ENCODE measurements at places on chromosomes 11 and 22.

GRCh38 chr11:75273411-75274391 lies 33.1 kb downstream of the TPBGL start:
- DNase-seq = no peak

DNA sequence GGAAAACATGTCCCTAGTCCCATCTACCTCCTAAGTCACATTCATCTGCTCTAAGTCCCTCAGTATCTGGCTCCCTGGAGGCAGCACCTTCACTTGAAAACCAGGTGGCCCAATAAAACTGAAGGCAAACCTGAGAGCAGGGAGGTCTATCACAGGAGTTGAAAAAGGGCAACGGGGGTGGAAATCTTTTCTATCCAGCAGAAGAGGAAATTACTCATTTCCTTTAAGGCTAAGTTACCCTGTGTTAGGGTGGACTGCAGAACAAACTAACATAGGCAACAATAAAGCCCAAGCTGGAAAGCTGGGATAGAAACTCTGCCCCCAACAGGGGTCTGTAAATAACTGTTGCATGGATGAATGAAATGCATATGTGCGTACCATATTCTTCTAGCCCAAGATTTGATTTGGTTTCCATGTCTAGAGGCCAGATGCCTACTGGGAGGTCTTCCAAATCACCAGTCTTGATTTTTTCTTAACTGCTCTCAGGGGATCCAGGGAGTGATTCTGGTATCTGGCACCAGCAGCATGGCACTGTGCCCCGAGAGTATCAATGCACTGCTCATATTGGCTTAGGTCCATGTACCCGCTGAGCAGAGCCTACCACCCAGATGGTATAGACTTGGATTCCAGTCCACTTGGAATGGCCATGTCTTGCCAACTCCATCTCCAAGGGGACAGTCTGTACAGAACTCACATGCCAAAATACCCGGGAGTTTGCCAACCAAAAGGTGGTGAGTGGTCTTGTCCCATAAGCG lies 350.0 kb upstream of the NCAM1 start:
- DNase-seq = no peak

DNA sequence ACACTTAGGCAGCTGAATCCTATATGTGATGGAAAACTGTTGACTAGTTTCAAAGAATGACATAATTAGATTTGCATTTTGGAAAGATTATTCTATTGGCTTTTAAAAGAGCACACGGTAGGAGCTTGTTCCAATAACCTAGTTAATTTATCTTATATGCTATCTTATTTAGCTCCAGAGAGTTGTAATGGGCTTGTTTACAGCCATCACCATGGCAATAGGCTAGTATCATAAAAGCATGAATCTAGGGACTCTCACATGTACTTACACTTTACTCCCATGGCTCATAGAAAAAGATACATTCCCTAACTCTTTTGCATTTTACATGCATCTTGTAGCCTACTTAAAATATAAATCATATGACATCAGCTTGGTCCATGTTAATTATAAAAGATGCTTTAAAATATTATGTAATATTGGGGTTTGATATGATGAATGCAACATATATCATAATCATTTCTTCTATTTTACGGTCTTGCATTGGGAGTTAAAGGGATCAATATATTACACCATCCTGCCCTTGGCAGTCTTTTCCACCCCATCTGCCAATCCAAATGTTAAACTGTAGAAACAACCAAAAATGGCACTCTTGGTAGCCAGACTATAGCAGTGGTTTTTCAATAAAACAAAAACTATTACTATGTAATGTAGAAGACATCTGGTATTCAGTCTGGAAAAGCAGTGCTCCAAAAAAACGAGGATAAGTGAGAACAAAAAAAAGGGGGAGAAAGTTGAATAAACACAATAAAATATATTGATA lies 2254.0 kb downstream of the LRRC4C start:
- no peak for DNase-seq

DNA sequence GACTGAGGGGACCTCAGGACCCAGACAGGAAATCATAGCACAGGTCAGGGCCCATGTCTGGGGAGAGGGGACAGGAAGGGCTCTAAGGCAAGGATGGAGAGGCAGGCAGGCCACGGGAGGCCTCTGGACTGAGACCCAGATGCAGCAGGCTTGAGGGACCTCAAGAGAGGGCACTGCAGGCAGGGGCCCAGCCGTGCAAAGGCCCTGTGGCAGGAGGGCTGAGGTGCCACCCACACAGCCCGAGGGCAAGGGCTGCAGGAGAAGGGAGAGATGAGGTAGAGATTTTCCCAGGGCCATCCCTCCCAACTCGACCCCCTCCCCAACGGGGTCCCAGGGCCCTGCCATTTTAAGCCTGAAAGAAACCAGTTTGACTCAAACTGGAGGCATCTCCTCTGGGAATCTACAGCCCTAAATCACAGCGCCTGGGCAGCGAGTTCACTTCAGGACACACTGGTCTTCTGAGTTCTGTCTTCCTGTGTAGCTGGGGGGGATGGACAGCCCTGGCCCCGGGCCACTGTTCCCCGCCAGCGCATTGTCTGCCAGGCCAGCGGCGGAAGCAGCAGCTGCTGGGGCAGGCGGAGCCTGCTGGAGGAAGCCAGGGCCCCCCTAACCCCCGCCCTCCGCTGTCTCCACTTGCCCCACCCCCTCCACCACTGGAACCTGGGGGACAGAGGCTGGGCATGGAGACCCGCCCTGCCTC lies 20.3 kb upstream of the WNT7B start:
- DNase-seq = no peak

DNA sequence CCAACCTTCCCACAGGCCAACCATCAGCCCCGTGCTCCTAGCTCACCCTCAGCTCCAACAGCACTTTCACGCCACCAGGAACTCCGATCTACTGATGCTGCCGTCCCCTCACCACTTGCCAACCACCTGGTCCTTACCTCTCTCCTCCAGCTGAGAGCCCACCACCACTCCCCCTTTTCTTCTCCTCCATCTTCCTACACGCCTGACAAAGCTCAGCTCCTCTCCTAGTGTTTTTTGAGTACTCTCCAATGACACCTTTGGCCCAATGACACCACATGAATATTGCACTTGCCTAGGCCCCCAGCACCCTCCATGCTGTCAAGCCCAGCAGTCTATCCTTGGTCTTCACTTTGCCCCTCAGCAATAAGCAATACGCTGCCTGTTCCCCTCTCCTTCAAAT lies 30.7 kb downstream of the HIRA start:
- no peak for DNase-seq

DNA sequence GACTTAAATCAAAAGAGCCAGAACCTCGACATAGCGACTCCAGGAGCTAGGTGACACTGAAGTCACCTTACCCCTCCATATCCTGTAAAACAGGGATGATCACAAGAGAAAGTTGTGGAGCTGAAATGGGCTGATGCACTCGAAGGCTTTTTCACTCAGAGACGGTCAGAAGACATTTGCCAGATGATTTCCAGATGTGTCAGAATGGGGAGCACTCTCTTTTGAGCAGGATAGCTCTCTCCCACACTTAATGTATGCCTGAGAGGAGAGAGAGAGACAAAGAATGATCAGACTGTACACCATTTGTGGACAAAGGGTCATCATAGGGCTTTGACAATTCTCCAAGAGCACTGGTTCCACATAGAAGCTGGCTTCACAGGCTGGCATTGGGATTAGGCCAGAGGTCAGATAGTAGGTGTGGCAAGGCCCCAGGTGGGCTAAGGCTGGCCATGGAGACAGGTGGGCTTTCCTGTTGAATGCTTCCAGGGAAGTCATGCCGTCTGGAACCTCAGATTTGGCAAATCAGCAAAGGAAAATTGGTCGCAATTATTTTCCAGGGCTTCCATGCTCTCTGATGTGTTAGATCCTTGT lies 42.3 kb upstream of the ETS1 start:
- DNase-seq = no peak

DNA sequence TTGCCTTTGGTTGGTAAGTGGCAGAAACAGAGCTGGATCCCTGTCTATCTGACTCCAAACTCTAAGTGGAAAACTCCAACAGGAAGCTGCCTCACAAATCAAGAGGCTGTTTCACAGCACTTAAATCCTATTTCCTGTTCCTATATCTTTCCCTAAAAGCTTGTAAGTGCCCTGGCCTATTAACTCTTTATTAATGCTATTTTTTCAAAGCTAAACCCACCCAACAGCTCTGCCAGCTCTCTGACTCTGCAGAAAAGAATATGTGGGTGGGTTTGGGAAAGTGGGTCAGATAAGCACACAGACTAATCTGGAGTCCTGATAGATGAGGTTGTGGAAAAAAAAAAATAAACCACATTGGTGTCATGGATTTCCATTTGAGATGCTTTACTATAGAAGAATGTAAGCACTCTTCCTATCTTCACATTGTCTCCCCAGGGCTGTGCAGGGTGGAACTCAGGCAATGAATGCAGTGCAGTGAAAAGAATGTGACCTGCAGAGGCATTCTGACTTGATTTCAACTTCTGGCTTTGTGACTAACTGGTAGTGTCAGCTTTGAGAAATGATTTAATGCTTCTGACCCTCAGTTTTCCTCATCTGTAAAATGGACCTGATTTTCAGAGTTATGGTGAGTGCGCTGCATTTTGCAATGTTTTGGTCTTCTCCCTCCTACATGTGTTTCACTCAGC lies 125.6 kb downstream of the AASDHPPT start:
- DNase-seq = no peak

DNA sequence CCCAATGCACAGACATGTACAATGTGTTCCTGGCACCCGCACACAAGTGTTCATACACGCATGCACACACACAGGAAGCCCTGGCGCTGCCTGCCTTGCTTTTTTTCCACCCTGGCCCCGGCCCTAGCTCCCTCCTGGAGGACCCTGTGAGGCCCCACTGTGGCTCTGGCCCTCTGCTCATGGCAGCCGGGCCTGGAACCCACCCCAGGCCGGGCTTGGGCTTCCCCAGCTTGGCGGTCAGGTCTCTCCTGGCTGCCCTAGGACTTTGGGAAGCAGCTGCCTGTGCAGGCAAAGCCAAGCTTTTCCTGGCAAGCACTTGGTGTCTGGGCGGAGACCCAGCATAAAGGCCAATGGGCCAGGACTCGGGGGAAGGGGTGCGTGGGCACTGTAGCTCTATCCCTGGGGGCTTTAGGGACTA lies 30.5 kb downstream of the CD82 start:
- no peak for DNase-seq

DNA sequence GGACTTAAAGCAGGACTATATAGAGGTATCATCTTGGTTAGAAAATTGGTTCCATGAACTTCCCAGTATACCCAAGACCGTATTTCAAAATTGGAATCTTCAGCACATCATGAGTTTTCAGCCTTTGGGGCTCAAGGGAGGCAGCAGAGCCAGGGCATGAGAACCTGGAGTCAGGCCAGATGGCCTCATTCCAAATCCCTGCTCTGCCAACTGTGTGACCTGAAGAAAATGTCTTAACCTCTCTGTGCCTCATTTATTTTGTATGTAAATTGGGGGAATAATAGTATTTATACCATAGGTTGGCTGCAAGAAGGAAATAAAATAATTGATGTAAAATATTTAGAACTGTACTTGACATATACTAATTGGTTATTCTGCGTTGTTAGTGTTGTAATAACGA lies 987.6 kb downstream of the TBC1D22A start:
- no peak for DNase-seq

DNA sequence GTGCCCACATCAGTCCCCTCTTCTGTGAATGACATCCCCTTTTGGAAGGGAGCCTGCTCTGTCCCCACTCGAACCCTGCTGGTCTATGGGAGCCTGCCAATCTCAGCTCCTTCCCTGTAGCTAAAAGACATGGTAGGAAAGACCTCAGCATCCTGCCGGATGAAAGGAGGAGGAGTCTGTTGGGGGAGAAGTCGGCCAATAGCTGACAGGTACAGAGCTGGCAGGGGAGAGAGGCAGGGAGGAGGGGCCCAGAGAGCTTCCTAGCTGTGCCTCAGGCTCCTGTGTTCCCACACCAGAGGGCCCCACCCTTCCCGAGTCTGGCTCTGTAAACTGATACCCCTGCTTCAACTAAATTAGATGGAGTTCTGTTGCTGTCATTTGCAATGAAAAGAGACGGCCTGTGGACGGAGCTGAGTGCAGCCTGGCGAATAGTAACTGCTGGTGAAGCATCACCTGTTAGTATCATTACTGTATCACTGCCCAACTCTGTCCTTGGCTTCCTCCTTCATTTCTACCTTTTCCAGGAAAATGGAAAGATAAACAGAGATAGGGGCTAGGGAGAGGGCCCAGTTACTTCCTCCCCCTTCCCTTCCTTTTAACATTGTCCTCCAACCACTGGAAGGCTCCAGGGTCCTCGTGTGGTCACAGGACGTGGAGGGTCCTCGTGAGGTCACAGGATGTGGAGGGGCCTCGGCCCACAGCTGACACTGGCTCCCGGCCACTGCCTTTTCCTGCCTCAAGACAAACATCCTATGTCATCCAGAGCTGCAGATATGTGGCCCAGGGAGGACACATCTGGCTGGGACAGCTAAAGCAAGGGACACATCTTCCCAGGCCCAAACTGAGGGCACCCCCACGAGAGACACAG lies 15.1 kb downstream of the FXYD6 start:
- no peak for DNase-seq

DNA sequence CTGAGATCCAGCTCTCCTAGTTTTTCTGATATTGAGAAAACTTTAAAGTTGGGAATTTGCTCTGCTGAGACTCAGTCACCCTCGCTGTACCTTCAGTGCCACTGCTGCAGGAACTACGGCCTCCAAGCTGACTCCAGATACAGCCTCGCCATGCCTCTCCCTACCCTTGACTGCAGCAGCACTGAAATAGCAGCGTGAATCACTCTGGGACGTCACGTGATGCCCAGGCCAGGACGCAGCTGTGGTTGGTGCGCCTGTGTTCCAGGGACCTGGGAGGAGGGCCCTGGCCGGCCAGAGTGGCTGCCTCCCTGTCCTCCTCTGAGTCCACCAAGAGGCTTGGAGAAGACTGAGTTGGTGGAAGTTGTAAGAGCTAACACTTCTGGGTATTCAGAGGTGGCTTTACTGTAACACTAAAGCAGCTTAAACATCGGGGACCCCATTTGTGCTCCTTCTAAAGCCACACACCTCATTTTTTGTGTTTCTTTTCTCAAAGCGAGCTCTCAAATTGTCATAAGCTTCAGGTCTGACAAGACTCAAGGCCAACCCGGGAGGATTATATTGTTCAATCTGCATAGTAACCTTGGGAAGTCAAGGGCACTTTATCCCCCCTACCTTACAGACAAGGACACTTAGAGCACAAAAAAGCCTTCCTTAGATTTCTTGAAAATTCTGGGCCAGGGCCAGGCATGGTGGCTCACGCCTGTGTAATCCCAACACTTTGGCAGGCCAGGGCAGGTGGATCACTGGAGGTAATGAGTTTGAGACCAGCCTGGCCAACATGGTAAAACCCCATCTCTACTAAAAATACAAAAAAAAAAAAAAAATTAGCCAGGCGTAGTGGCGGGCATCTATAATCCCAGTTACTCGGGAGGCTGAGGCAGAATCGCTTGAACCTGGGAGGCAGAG lies 4.2 kb upstream of the STIP1 start:
- DNase-seq = no peak

- DNase-seq = no peak
Measured at GRCh38 chr11:838441-839279, 3.7 kb downstream of the POLR2L start.

All from T-helper 22 cell (primary cell).